T-cell (primary cell): ENCODE measurements at places on chromosomes 1 and 21.
A peak's percentile ranks its signal among the peaks of the same experiment; 100 is the strongest.

- peak; percentile 13 for DNase-seq
Observed at GRCh38 chr1:160550572-160551034, 27.5 kb upstream of the SLAMF6 start.

- no peak for DNase-seq
Observed at GRCh38 chr1:233432916-233433315, 105.4 kb downstream of the MAP3K21 start.

- DNase-seq = no peak
Observed at GRCh38 chr1:25797939-25798338, 2.1 kb upstream of the SELENON start.

DNA sequence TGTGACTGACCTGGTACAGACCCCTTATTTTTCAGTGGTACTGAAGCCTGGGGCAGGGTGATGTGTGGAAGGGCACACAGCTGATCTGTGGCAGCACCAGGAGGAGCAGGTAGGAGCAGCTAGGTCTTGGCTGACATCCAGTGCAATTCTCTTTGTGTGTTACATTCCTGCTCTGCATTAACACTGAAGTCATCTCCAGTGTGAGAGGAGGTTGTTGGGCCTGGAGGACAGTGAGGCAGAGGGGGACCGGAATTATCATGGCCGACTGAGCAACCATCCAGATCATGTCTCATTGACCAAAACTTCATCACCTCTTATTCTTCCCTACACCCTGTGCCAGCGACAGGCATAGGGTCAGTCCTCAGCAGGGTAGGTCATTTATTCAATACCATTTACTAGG is 1.5 kb downstream of the SLAMF8 start:
- DNase-seq = no peak

- no peak for DNase-seq
Observed at GRCh38 chr1:230148768-230149469, 81.9 kb downstream of the GALNT2 start.

- no peak for DNase-seq
Observed at GRCh38 chr1:228321435-228321834, 85.2 kb downstream of the TRIM11 start.

GRCh38 chr1:218752126-218752525 is 407.0 kb downstream of the TGFB2 start:
- DNase-seq = no peak
